ENCODE measurements at places on chromosomes 3 and 15.

DNA sequence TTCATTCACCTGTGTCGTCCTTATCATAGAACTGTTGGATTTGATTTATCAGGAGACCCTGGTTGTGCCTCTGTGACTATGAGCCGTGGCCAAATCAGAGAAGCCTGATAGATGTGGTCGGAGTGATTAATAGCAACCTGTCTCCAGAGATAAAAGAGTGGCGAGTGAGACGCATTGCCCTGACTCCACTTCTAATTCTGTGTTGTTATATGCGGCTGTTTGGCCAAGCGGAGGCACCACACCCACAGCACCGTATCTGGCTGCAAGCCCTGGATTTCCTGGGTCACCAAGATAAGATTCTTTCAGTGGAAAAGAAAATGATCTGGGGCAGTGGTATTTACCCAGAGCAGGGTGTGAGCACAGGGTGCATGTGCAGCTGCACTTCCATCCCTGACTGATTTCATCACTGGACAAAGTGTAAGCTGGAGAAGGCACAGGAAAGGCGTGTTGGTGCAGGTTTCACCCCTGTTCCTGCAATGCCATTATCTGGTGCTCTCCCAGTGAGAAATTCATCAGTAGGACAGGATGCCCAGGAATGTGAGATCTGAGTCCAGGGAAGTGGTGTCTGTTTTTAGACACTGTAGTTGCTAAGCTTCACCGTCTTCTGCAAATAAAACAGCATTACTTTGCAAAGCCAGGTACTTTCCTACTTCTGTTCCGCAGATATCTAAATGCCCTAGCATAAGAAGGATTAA lies 84.6 kb downstream of the CD47 start:
- DNase-seq, result no peak

GRCh38 chr3:186361246-186361761 lies 730 bp downstream of the DGKG start:
- DNase-seq, result no peak

DNA sequence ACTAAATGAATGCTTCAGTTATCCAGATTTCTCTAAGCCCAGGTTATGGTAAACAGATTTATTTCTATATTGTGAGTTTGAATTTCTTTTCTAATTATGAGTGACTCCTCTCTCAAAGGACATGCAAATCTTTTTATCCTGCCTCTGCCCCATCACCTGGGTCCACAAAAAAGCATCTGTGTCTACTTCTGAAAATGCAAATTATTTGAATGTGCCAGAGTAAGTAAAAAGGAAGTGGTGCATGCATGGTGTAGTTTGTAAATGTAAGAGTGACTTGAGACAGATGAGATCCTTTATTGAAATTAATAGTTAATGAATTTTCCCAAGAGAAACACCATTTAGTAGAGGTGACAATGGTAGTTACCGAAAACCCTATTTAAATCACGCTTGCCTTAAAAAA lies 26.9 kb downstream of the MCTP2 start:
- DNase-seq, result no peak

- DNase-seq, result no peak
Observed at GRCh38 chr15:29098652-29099051, 171.0 kb downstream of the NSMCE3 start.

- no peak for DNase-seq
Observed at GRCh38 chr3:177098551-177098950, 98.7 kb downstream of the TBL1XR1 start.

DNA sequence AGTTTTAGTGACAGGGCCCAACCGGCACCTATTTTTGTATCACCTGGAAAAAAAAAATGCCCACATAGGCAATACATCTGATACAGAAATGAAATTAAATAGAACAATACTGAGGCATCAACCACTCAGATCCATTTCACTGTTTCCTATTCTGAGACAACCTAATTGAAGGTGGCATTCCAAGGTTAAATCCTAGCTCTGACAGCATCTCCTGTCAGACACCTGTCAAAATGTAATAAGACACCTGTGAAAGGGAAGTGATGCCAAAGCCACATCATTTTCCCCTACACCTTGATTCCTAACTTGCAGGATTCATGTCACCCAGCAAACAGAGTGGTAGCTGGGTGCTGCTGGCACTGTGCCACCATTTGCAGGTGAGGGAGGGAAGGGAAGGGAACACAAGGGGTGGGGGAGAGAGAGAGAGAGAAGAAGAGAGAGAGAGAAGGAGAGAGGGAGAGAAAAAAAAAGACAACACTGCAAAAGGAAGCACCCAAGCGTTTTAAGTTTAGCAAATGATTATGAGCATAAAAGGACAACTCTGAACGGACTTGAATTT lies 1044.6 kb upstream of the CFAP20DC start:
- DNase-seq, result no peak

DNA sequence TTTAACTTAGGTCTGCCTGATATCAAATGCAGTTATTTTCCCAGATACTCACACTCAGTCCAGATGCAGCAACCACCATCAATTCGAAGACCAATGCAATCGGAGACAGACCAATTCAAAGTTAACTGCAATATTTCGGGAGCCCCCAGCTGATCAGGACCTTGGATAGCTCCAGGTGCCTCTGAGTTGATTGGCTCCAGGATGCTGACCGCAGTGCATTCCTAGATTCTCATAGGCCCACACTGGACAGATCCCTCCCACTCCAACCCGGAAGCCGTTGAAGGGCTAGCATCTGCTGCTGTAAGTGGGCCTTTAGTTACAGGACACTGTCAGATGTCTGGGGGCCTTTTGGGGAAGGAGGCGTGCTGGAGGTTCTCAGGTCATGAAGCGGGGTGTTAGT lies 89.5 kb upstream of the ATP2B2 start:
- DNase-seq, result peak; percentile 25

DNA sequence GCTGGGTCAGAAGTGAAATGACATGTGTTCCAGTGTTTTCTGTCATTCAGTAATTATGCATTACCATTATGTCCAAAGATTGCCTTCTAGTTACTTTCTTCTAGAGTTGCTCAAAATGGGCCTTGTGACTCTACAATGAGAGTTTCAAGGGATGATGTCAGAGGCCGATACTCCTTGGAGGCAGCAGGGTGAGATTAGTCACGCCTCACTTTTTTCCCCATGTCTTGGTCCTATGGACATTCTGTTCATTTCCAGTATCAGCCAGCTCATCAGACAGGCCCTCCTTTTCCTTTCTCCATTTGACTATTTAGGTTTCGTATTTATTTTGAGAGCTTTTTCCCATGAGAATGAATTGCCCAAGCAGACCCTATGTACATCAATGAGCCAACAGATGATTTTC lies 17.5 kb downstream of the VGLL3 start:
- no peak for DNase-seq

DNA sequence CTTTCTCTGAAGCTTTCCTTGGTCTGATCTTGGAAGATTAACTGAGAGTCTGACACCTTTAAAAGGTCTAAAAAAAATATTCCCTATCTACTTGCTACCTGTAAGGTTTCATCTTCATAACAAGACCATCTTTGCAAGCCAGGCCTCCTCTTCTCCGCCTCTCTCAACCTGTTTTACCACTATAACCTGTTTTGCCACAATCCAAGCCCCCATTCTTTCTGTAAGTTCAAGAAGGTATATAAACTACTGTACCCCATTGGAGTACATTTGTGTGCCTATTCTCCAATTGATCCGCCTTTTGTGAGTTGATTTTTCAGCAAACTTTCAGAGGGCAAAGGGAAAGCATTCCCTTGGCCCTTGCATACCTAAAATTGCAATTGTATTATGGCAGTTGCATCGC lies 319.3 kb upstream of the NECTIN3 start:
- no peak for DNase-seq

DNA sequence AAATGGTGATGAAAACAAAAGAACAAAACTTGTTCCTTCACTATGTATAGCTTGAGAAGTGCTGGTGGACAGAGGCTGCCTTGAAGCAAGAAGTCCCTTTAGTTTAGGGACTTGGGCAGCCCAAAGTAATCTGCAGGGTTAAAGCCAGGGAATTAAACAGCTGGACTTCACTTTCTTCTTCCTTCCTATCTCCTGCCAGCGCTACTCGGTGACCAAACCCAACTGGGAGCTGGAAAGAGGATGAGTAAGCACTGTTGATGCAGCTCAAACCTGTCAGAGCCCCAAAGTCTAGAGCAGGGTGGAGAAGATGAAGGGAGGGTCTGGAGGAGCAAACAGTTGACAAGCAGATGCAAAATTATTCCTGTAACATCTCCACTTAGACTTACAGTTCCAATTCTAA lies 73.1 kb upstream of the FBN1 start:
- no peak for DNase-seq

- no peak for DNase-seq
Observed at GRCh38 chr3:15409239-15409638, 18.1 kb downstream of the METTL6 start.

- DNase-seq, result no peak
Observed at GRCh38 chr15:41417418-41418195, 712 bp downstream of the RTF1 start.

- no peak for DNase-seq
Observed at GRCh38 chr3:27216955-27217552, 152.1 kb downstream of the NEK10 start.
